Activated CD4-positive, alpha-beta T cell treated with anti-CD3 and anti-CD28 coated beads, Interleukin-2, amount 50 U/mL, for 16 hours (primary cell): ENCODE measurements at places on chromosomes 2 and 18.

DNA sequence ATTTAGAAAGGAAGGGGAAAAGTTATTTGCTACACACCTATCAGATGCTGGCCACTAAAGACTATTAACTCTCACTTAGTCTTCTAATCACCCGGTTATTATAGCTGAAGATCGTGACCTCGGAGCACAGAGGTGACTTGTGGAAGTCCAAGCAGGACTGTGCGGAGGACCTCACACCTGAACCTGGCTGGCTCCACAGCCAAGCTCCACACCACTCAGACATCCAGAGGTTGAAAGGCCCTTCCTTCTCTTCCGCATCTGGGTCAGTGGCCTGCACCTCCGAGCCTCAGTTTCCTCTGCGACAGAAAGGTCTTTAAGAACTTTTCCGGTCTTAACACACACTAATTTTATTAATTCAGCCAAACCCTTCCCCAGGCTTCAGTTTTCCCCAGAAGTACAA lies 57.9 kb downstream of the TNS1 start:
- DNase-seq, result no peak

- peak; percentile 50 for DNase-seq
These were observed 40.8 kb upstream of the RPRM start for GRCh38 chr2:153519257-153519875.

DNA sequence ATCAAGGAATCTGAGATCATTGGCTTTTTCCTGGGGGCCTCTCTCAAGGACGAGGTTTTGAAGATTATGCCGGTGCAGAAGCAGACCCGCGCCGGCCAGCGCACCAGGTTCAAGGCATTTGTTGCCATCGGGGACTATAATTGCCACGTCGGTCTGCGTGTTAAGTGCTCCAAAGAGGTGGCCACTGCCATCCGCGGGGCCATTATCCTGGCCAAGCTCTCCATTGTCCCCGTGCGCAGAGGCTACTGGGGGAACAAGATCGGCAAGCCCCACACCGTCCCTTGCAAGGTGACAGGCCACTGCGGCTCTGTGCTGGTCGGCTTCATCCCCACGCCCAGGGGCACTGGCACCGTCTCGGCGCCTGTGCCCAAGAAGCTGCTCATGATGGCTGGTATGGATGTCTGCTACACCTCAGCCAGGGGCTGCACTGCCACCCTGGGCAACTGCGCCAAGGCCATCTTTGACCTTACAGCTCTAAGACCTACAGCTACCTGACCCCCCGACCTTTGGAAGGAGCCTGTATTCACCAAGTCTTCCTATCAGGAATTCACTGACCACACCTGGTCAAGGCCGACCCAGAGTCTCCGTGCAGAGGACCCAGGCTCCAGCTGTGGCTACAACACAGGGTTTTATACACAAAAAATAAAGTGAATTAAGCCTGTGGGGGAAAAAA lies 141.8 kb downstream of the SOCS6 start:
- DNase-seq, result no peak

DNA sequence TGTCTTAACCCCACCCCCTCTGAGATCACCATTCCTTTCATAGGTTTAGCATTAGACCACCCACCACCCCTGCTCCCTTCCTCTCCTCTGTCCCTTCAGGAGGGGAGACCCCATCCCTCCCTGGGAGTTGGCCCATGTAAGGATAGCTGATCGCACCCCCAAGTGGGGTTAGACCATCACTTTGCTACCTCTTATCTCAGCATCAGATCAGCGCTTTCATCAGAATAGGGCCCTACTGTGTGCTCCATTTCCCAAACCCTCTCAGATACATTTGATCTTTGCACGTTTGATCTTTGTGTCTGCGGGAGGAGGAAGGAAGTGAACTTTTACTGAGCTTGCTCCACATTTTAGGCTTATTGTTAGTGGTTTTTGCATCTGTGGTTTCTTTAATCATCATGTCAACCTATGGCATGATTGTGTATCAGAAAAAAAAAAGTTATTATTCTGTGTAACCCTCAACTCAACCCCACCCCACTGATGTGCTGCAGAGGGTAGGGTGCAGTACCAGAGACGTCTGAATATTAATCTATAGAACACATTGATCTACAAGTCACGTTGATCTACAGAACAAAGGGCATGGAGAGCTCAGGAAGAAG lies 81.2 kb downstream of the PDCL3 start:
- no peak for DNase-seq

DNA sequence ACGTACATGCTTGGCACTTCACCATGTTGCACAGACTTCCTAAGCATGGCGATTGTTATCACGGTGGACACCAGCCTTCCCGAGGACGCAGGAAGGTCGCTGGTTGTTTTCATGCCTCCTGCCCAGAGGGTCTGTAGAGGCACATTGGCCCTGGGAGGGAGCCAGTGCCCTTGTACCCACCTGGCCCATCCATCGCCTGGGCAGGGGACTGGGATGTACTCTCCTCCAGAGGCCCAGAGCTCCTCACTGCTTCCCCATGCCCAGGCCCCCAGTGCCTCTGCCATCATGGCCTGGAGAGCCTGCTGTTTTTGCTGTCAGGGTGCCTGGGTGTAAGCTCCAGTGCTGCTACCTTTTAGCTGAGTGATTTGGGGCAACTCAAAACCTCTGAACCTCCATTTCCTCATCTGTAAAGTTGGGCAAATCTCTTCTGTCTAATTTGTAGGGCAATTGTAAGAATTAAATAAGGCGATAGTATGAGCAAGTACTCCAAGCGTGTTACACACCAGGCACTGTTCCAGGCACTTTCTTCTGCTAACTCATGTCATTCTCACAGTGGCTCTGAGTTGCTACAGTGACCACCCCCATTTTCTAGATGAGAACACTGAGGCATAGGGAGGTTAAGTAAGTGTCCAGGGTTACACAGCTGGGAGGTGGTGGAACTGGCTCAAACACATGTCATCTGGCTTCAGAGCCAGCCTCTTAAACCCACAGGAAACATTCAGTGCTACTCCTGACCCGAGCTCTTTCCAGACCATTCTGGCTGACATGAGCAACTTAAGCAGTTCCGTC lies 45.3 kb downstream of the GREB1 start:
- no peak for DNase-seq

DNA sequence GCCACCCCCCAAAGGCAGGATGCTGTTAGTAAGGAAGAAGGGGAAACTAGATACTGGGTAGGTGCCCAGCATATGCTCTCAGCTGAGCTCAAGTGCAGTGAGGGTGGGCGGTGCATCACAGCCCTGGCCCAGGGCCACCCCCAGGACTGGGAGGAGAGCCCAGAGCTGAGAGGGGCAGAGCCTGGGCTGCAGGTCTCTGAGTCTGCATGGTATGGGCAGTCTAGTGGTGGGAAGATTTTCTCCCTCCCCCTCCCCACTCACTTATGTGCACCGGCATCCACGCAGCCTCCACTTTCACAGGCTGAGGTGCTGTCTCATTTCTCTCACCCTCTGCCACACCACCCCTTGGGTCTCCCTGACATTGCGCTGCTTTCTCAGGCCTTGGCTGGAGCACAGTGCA lies 48.5 kb upstream of the CAB39 start:
- peak; percentile 77 for DNase-seq

- no peak for DNase-seq
These were observed 143.4 kb upstream of the SMAD7 start for GRCh38 chr18:49094136-49094535.

- DNase-seq, result no peak
These were observed 4.1 kb downstream of the RRM2 start for GRCh38 chr2:10126632-10127026.

DNA sequence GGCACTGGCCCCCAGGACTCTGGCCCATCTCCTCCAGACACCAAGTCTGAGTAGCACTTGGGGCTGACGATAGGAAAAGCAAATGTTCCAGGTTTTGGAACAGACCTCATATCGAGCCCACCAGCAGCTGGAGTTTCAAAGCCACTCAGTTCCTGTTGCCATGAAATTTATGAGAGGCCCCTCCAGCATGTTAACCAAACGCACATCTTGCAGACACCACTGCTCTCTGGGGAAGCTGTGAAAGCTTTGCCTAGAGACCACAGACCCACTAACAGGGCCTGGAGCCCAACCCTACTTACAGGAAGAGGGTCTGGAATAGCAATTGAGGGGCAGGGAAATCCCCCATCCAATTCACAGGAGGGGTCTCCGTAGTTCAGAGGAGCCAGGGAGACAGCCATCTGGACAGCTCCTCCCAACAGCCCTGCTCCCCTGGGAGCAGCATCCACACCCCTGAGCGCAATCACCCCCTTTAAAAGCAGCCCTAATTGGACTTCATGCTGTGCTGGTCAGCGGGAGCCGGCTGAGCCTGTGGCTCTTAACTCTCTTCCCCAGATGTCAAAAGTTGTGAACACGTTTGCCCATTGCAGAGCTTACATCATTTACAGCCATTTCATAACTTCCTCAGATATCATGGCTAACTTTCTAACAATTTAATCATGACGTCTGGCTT lies 81.3 kb downstream of the TGFA start:
- DNase-seq, result no peak

- DNase-seq, result no peak
These were observed 15.8 kb upstream of the ASPRV1 start for GRCh38 chr2:69977186-69977585.

GRCh38 chr2:19540739-19541525 lies 182.5 kb upstream of the OSR1 start:
- no peak for DNase-seq

- DNase-seq, result peak; percentile 84
These were observed 116.9 kb downstream of the SMAD7 start for GRCh38 chr18:48833701-48834412.

- DNase-seq, result no peak
These were observed 11.1 kb downstream of the ONECUT2 start for GRCh38 chr18:57446322-57446721.

- DNase-seq, result no peak
These were observed 336.1 kb downstream of the RBM43 start for GRCh38 chr2:150925611-150926010.

GRCh38 chr2:152716805-152717227 lies 445 bp downstream of the PRPF40A start:
- DNase-seq, result peak; percentile 33

GRCh38 chr18:54147439-54147838 lies 77.0 kb downstream of the MBD2 start:
- peak; percentile 89 for DNase-seq

- peak; percentile 62 for DNase-seq
These were observed 81.5 kb upstream of the STON1 start for GRCh38 chr2:48448274-48449061.

DNA sequence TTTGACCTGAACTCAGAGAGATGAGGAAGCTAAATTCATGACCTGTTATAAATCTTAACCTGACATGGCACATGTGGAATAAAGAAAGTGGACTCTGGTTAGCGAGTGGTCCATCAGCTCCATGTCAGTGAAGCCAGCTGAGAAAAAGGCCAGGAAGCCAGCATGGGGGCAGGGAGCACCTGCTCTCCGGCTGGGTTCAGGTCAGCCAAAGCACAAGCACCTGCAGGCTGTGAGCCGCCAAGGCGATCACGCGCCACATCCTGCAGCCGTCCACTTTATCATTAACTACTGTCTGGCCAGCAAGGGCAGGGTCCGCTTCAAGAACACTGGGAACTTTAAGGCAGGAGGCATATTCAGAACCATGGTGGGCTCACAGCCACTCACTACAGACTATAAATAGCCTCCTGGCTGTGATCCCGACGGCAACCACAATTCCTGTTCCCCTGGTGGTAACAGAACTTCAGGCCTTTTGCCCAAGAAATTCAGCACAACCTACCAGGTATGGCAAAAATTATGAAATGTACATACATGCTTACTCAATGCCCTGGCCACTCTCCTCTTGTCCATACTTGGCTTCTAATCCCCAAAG lies 35.5 kb downstream of the ACVR1 start:
- no peak for DNase-seq

- DNase-seq, result no peak
These were observed 51.8 kb downstream of the FSIP2 start for GRCh38 chr2:185790361-185790760.

GRCh38 chr2:64203858-64204632 lies 59.8 kb upstream of the PELI1 start:
- peak; percentile 77 for DNase-seq

- DNase-seq, result no peak
These were observed 31.9 kb upstream of the MSTN start for GRCh38 chr2:190094316-190094871.

DNA sequence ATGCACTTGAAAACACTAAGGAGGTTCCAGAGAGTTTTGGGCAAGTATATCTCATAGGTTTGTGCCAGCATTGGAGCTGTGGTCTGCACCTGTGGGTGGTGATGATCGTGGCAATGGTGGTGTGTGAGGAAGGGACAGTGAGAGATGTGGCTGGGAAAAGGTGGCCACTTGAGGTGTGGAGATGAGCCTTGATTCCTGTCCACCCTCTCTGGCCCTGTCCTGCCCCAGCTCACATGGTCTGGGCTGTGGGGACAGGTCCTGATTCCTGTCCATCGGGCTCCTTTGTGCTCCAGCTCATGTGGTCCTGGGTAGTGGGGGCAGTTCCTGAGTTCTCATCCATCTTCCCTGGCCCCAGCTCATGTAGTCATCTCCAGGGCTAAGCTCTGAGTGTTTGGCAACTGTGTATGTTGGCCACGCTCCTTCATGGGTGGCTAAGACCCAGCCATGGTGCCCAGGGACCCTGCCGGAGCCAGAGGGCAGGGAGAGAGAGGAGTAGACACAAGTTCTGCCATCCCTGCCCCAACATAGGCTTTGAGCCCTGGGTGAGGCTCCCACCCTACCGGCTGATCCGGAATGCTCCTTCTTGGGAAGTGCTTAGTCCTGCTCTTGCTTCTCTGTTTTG lies 294.4 kb upstream of the HDAC4 start:
- no peak for DNase-seq
